ENCODE measurements at places on chromosomes 7 and 10. TPM values are rescaled to one million over a fixed set of nuclear protein-coding genes. Genes with fewer than 3 reads are reported as not detected.

The PAPOLB gene
- 0.06 TPM for polyA plus RNA-seq

DNA sequence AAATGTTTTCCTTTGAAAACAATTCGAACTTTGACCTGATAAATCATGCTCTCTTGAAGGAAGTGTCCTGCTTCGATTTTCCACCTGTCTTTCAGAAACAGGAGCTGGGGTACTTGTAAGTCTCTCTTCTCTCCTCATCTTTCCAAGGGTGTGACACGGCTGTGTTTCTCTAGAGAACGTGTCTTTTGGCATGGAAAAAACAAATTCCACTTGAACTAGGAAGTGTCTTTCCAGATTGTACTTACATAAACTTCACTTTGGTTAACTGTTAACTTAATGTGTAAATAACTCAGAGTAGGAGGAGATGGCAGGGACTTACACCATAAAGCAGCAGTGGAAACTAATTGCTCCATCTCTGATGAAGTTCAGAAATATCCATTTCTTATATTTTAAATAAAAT, 4.2 kb upstream of the CALCR start:
- no peak for DNase-seq

The RNLS gene
- polyA plus RNA-seq, result 17.5 TPM

The IGFBP3 gene
- polyA plus RNA-seq, result 74.9 TPM

The ZCWPW1 gene
- 5.4 TPM for polyA plus RNA-seq

- no peak for DNase-seq
Observed at GRCh38 chr7:31794851-31795344, 107.9 kb downstream of the PPP1R17 start.

GRCh38 chr10:17782921-17783665, 26.1 kb upstream of the MRC1 start:
- DNase-seq, result no peak

DNA sequence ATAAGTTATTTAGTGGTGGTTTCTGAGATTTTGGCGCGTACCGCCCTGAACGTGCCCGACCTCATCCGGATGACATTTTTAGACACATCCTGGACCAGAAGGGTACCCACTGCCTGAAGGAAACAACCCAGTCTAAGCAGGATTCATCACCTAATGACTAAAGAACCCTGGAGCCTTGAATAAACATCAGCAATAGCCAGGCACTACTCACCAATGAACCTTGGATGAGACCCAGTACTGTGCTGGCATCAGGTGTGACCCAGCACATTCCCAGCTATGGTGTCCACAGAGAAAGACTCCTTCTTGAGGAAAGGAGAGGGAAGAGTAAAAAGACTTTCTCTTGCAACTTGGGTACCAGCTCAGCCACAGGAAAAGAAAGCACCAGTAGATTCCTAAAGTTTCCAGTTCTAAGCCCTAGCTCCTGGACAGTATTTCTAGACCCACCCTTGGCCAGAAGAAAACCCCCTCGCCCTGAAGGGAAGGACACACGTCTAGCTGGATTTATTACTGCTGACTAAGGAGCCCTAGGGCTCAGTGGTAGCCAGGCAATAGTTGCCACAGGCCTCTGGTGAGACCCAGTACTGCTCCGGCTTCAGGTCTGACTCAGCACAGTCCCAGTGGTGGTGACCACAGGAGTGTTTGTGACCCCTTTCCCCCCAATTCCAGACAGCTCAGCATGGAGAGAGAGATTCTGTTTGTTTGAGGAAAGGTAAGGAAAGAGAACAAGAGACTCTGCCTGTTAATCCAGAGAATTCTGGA, 32.5 kb downstream of the ZNF277 start:
- no peak for DNase-seq

DNA sequence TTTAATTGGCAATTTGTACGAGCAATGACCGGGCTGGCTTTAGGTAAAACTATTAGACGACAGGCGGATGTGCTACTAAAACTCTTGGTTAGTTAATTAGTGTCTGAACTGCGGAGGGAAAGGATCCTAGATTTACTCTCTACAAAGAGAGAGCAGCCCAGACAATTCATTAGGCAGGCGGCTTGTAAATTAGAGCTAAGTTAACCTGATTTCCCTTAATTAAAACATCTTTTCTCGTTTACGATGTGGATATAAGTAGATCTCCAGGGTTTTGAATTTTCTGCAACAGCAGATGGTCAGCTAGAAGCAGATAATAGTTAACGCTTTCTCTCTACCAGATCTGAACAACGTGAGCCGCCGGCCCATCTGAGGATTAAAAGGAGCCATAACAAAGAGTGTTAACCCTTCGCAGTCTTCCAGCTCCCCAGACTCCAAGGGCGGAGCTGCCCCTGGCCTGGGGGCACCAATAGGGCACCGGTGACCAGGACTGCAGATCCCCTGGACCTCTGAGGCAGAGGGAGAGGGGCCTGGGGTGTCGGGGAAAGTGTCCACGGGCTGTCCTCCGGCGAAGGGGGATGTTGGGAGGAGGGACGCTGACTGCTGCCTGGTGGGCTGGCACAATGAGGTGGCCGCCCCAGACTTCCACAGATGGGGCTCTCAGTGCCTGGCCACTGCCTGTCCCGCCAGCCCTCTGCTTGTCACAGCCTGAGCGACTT, 6.3 kb upstream of the UNCX start:
- no peak for DNase-seq

GRCh38 chr7:97601931-97602457, 129.9 kb upstream of the TAC1 start:
- DNase-seq, result no peak
